ENCODE measurements at places on chromosomes 1 and 21. TPM values are rescaled to one million over a fixed set of nuclear protein-coding genes. Genes with fewer than 3 reads are reported as not detected.

Gene PRELP
- 0.07 TPM for total RNA-seq

Gene PLEKHN1
- 0.86 TPM for total RNA-seq

Gene MPZ
- 1.3 TPM for total RNA-seq

Gene POLR3C
- total RNA-seq: 57.8 TPM

Gene FAM110D
- 0.66 TPM for total RNA-seq

Gene PRDM16
- 0.13 TPM for total RNA-seq

Gene RIPK4
- total RNA-seq: not detected

Gene IQCC
- 1.9 TPM for total RNA-seq

Gene PHLDA3
- total RNA-seq: 26.6 TPM

Gene FAM72C
- total RNA-seq: 1.4 TPM

Gene AIRE
- total RNA-seq: not detected

Gene KCNN3
- 0.93 TPM for total RNA-seq

Data from thoracic aorta endothelial cell (primary cell).